ENCODE measurements at places on chromosomes 6 and 20. TPM values are rescaled to one million over a fixed set of nuclear protein-coding genes. Genes with fewer than 3 reads are reported as not detected.

ANKRD60 gene
- total RNA-seq: not detected

BTNL2 gene
- total RNA-seq: not detected

CGAS gene
- 22.2 TPM for total RNA-seq

DNA sequence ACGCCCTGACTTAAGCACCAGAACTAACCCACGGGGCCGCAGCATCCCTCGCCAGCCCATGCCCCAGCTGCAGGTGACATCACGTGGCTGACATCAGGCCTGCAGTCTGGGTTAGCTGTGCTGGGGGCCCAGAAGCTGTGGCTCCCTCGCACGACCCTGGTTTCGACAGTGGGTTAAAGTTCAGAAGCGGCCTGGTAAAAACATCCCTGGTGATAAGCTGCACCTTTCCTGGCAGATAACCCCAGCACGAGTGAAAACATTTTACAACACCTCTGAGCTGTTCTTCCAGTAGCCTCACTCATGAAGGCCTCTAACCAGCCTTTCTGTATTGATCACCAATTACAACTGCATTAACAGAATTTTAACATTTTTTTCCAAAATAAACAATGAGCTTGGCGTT, 136.4 kb upstream of the RREB1 start:
- no peak for DNase-seq

PCED1A gene
- 29.4 TPM for total RNA-seq

- DNase-seq: peak; percentile 27
Observed at GRCh38 chr6:25971187-25971821, 8.7 kb downstream of the TRIM38 start.

GRCh38 chr6:89858041-89858440, 28.4 kb downstream of the CASP8AP2 start:
- DNase-seq: no peak

ZNF311 gene
- total RNA-seq: 0.98 TPM

SIM1 gene
- not detected for total RNA-seq

GRCh38 chr6:43070028-43070632, 6.0 kb upstream of the PTK7 start:
- peak; percentile 47 for DNase-seq

- no peak for DNase-seq
Observed at GRCh38 chr6:168555618-168556273, 114.8 kb downstream of the SMOC2 start.

DNA sequence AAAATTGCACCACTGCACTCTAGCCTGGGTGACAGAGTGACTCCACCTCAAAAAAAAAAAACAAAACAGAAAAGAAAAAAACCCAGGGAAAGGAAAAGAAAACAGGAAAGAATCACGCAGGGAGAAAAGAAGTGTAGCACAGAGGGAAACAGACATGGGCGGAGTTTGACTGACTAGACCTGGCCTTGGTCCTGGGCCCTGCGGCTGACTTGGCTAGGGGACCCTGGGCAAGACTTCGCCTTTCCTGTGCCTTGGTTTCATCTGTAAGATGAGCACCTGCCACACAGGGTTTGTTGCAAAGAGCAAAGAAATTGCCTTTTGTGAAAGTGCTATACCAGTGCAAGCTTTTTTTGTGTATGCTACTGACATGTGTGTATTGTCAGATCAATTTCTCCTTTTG, 71.3 kb upstream of the KCNG1 start:
- no peak for DNase-seq

- no peak for DNase-seq
Observed at GRCh38 chr6:151060766-151061531, 178.8 kb upstream of the AKAP12 start.
